ENCODE measurements at places on chromosomes 16 and 17. TPM values are rescaled to one million over a fixed set of nuclear protein-coding genes. Genes with fewer than 3 reads are reported as not detected.
A peak's percentile ranks its signal among the peaks of the same experiment; 100 is the strongest.

DNA sequence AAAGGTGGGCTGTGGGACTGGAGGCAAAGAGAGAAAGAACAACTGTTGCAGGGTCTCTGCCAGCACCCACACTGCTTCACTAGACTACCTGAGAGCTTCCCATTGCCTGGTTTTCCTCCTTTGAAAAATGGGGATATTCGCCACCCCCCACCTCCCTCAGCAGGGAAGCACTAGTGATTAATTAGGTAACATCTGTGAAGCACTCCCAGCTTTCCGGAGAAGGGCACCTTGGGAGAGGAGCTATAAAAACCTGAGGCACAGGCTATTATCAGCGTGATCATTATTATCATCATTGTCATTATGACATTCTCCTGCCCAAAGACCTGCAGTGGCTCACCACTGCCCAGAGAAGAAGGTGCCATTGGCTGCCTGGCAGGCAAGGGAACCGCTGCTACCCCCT is 83.5 kb downstream of the XYLT1 start:
- no peak for DNase-seq

DNA sequence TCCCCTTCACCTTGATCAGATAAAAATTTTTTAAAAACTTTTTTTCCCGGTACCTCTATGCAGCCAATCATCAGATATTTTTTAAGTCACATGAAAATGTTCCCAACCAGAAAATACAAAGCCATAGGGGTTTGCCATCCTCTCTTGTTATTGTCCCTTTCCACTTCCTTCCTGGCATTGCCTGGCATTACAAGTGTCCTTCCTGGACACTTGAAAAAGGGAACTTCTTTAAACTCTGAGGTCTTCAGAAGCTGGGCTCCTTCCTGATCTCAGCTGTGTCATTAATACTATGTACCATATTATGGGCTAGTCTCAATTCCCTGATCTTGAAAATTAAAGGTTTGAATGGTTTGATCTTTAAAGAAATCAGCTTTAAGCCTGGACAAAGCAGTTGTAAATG is 64.9 kb downstream of the TEX14 start:
- DNase-seq = no peak

GRCh38 chr16:49350265-49351095 is 23.1 kb upstream of the C16orf78 start:
- DNase-seq = peak; percentile 57

DNA sequence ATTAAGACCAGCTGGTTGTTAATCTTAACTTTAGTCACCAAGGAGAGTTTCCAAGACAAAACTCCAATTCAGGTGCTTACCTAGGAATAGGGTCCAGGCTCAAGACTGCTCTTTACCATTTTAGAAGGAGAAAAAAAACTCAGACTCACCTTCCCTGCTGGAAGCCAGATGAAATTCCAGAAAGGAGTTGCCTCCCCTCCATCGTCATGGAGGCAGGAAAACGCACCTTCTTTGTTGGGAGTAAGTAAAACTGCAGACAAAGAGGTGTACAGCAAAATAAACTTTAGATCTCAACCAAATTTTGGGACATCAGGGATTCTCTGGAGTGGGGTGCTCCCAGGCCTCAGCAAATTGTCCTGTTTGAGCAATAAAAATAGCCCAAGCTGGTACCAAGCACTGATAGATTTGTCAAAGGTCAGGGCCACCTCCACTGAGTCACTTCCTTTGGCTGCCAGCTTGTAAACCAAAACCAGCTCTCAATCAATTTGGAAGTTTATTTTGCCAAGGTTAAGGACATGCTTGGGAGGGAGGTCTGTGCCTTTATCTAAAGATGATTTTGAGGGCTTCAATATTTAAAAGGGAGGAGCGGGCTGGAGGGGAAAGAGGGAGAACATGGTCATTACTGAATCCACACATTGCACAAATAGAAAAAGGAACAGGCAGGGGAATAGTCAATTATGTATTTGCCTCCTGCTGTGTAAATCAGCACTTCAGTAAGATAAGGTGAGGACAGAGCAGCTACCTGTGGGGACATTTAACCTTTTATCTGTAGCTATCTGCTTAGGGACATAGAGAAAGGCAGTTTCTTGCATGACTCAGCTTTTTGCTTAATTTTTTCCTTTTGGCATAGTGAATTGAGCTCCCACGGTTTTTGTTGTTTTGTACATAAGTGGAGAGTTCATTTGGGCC is 1.5 kb upstream of the ALDH3A2 start:
- no peak for DNase-seq

DNA sequence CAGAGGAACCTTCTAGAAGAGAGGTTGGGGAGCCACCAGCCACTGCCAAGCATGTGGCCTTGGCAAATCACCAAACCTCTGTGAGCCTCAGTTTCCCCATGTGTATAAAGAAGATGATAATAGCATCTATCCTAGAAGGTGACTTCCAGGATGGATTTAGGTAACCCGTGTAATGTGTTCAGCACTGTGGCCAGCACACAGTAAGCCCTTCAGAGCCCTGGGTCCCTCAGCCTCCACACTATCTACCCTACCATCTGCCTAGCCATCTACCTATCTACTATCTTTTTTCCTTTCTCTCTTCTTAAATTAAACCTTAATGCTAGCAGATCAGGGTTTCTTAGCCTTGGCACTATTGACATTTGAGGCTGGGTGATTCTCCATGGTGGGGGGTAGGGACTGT is 33.0 kb downstream of the TEKT5 start:
- DNase-seq = no peak

DNA sequence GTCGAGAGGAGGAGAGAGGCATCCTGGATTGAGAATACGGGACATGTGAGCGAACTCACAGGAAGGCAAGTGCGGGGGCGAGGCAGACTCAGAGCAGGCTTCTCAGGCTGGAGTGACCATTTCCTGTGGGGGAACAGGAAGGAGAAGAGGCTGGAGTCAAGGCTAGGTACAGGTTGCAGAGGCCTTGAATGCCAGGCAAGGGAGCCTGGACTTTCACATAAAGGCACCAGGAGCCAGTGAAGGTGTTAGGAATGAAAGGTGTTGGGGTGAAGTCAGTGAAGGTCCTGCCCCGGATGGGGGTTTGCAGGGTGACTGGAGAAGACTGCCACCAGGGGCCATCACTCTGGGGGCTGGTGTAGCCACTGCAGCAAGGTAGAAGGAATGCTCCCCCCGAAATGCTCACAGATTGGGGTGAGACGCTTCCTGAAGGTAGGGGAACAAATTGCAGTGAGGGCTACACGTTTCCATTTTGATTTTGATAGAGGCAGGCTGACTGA is 5.3 kb upstream of the GPRC5C start:
- no peak for DNase-seq

GRCh38 chr17:67377488-67378453 is 690 bp downstream of the PITPNC1 start:
- peak; percentile 60 for DNase-seq

- DNase-seq = no peak
Measured at GRCh38 chr17:13581925-13582324, 19.8 kb downstream of the HS3ST3A1 start.

GRCh38 chr17:56594320-56595107 is 1.0 kb downstream of the NOG start:
- DNase-seq = peak; percentile 26

- DNase-seq = no peak
Measured at GRCh38 chr16:4512473-4512872, 26.1 kb downstream of the CDIP1 start.

JMJD6 gene
- total RNA-seq = 55.3 TPM

PYY gene
- not detected for total RNA-seq

HOXB2 gene
- 6.7 TPM for total RNA-seq

ZNF287 gene
- 12.0 TPM for total RNA-seq

TAC4 gene
- not detected for total RNA-seq

POLR2A gene
- total RNA-seq = 42.8 TPM

GUCY2D gene
- total RNA-seq = 0.38 TPM

LRRC37A gene
- total RNA-seq = 1.5 TPM

Measured in left cardiac atrium (tissue), 4 donors.